HEK293T (cell line): ENCODE measurements at places on chromosomes 1 and 21.

- peak; percentile 88 for DNase-seq
Measured at GRCh38 chr1:176880955-176881595, 283.4 kb downstream of the ASTN1 start.

DNA sequence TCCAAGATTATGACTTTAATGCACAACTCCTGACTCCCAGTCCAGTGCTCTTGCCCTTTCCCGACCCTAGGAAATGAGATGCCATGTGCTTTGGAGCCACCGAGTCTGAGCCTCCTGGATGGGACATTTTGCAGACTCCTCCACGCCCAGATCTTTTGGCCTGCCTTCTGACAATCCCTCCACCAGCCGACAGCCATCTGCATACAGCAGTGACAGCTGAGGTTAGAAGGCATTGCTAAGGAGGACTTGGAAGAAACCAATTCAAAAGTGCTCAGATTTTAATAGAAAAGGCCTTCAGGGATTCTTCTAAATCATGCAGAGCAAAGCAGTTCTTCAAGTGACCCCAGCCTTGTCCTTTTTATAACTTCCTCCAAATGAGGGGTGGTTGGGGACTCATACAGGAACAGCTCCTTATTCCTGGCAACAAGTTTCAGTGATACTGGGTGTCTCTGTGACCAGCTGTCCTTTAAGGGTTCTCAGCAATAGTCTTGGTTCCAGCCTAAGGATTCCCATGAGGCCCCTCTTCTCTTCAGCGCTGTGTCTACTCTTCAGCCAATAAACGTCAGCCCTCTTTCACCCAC lies 369.3 kb downstream of the PBX1 start:
- no peak for DNase-seq

- no peak for DNase-seq
Measured at GRCh38 chr21:42112238-42112637, 41.1 kb downstream of the UMODL1 start.

DNA sequence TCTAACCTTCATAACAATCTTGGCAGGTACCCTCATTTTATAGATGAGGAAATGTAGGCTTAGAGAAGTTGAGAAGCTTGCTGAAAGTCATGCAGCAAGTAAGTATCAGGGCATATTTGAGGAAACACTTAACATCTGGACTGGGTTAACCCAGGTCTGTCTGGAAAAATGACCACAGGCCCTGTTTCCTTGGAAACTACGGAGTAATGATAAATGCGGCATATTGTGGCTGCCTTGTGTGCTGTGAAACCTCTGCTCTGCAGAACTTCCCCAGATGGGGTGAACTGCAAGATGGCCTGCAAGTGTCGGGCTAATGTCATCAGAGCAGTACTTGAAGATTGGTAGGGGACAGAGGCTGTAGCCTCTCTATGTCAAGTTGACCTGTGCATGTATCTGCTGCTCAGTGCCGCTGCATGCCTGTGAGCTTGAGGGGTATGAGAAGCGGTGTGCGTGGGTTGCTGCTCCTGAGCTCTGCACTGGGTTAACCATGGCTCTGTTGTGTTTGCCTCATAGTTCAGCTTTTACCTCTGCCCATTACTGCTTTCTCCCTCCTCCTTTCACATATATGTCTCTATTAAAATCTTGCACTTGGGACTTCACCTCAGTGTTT lies 83.1 kb downstream of the WDR3 start:
- no peak for DNase-seq

DNA sequence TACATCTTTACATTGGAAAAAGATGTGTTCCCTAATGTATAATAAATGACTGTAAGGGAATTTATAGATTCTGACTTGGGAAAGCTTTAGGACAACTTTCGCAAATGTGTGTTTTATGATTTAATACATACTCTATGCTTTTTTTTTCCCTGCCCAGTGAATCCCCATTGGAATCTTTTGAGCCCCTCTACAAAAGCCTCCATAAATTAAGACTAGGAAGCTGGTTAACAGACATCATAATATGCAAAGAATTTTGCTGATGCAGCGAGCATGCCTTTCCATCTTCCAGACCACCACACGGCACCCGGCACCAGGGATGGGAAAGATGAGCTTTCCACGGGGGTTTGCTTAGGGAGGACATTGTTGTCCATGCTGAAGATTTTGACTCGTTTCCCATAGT lies 156.1 kb upstream of the IVNS1ABP start:
- DNase-seq: no peak
